Left ventricle myocardium inferior (tissue), 1 donor: ENCODE measurements at places on chromosomes 12 and 14. TPM values are rescaled to one million over a fixed set of nuclear protein-coding genes. Genes with fewer than 3 reads are reported as not detected.

GRCh38 chr12:12582193-12582881 is 19.7 kb upstream of the DUSP16 start:
- H3K36me3 ChIP-seq: no peaks in the 10 kb centered on the region
- no peaks in the 10 kb centered on the region for H3K27me3 ChIP-seq
- peaks cover 4% of the 10 kb centered on the region for H3K4me1 ChIP-seq
- DNase-seq: no peak

The CCDC197 gene
- 1.2 TPM for total RNA-seq

DNA sequence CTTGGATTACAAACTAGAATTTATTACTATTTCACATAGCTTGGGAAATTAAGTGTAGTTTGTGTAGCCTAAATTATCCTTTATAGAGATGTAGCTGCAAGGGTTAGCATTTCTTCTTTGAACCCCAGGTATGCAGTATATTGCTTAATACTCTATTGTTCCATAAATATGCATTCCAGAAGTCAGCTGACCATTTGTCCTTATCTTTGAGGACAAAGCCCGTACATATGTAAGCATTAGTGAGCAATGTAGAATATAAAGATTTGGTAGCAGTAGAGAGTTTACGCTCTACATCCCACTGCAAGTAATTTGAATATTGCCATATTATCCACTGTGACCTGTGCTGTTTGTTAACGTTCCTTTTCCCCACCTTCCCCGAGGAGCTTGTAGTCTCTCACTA is 26.9 kb downstream of the PPM1A start:
- no peaks in the 10 kb centered on the region for H3K36me3 ChIP-seq
- H3K4me1 ChIP-seq: peaks cover 92% of the 10 kb centered on the region
- no peak for DNase-seq

- H3K4me3 ChIP-seq: no peak overlapping the region
- no peak for DNase-seq
- H3K36me3 ChIP-seq: no peaks in the 10 kb centered on the region
- no peaks in the 10 kb centered on the region for H3K27me3 ChIP-seq
Observed at GRCh38 chr12:126051611-126052107, 986.4 kb downstream of the AACS start.

The PPFIBP1 gene
- 258 TPM for total RNA-seq

- DNase-seq: no peak
- no peak overlapping the region for H3K4me3 ChIP-seq
- no peaks in the 10 kb centered on the region for H3K27me3 ChIP-seq
- H3K27ac ChIP-seq: no peak overlapping the region
- no peaks in the 10 kb centered on the region for H3K36me3 ChIP-seq
Observed at GRCh38 chr12:69972136-69972535, 147.1 kb downstream of the MYRFL start.

DNA sequence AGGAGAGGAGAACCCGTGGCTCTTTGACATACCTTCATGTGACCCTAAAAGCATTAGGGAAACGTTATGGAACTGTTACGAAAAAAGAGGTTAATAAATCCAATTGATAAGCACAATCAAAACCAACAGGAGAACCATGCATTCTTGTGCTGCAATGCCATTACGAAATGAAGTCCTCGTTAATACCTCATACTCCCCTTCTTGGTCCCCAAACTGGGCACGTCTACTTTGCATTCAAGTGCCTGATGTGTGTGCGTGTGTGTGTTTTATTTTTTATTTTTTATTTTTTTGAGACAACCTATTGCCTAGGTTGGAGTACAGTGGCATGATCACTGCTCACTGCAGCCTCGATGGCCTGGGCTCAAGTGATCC is 150.0 kb downstream of the ETV6 start:
- H3K27ac ChIP-seq: peak overlapping the region; percentile 21
- no peak for DNase-seq
- H3K36me3 ChIP-seq: no peaks in the 10 kb centered on the region
- peaks cover 61% of the 10 kb centered on the region for H3K4me1 ChIP-seq

The CPM gene
- 6.3 TPM for total RNA-seq

The LRRC43 gene
- total RNA-seq: 0.74 TPM

DNA sequence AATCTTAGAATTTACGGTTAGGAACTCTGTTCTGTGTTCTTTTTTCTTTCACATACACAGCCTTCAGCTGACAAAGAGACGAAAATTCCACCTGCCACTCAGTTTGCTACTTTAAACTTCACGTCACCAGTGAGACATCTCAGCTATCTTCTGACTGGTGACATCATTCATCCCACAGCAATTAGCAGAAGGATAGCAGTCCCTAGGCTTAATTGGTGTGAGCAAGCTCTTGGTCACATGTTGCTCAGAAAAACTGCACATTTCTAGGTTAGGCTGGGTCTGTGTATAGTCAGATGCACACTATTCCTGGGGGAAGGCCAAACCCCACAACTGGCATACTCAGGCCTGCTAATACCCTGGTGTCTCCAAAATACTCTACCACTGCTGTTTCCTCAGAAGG is 23.9 kb downstream of the SLC7A7 start:
- no peak overlapping the region for H3K27ac ChIP-seq
- no peak for DNase-seq
- H3K36me3 ChIP-seq: no peaks in the 10 kb centered on the region
- H3K4me1 ChIP-seq: no peaks in the 10 kb centered on the region
- no peak overlapping the region for H3K4me3 ChIP-seq

GRCh38 chr14:86852530-86852929 is 1140.5 kb downstream of the GALC start:
- H3K4me1 ChIP-seq: no peaks in the 10 kb centered on the region
- H3K27ac ChIP-seq: no peak overlapping the region
- H3K27me3 ChIP-seq: no peaks in the 10 kb centered on the region
- H3K4me3 ChIP-seq: no peak overlapping the region

GRCh38 chr12:2137711-2138110 is 84.9 kb downstream of the CACNA1C start:
- H3K27ac ChIP-seq: peak overlapping the region; percentile 71
- no peak overlapping the region for H3K4me3 ChIP-seq
- no peak for DNase-seq

DNA sequence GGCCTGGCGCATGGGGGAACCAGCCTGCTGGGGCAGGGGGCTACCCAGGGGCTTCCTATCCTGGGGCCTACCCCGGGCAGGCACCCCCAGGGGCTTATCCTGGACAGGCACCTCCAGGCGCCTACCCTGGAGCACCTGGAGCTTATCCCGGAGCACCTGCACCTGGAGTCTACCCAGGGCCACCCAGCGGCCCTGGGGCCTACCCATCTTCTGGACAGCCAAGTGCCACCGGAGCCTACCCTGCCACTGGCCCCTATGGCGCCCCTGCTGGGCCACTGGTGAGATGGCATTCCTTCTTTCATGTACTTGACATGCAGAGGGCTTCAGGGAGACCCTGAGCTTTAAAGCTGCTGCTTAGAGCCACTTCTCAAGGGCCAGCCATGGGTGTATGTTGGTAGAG is 9.0 kb downstream of the LGALS3 start:
- H3K4me1 ChIP-seq: peaks cover 69% of the 10 kb centered on the region
- H3K27me3 ChIP-seq: no peaks in the 10 kb centered on the region
- peaks cover 55% of the 10 kb centered on the region for H3K36me3 ChIP-seq
- peak overlapping the region; percentile 50 for H3K4me3 ChIP-seq
- DNase-seq: no peak

- peaks cover 6% of the 10 kb centered on the region for H3K4me1 ChIP-seq
- no peak overlapping the region for H3K4me3 ChIP-seq
- H3K27ac ChIP-seq: no peak overlapping the region
- no peaks in the 10 kb centered on the region for H3K27me3 ChIP-seq
- no peak for DNase-seq
- no peaks in the 10 kb centered on the region for H3K36me3 ChIP-seq
Observed at GRCh38 chr12:24488091-24488596, 460.8 kb downstream of the BCAT1 start.

DNA sequence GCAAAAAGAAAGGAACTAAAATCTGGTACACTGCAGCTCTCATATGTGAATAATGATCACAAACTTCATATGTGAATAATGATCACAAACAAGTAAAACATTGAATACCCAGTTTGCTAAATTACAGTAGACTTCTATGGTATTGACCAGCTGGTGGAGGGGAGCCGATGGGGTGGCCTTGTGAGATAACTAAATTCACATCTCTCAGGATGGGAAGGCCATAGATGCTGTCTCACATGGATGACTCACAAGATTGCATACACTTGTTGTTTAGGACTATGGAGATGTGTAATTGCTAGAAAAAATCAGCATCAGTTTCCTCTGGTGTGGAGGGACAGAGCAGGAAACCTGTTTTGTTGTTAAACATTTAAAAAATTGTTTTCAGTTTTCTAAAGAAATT is 49.2 kb downstream of the ACACB start:
- H3K27me3 ChIP-seq: no peaks in the 10 kb centered on the region
- no peak overlapping the region for H3K4me3 ChIP-seq
- peaks cover 54% of the 10 kb centered on the region for H3K36me3 ChIP-seq
- H3K4me1 ChIP-seq: peaks cover 39% of the 10 kb centered on the region
